Esophagus mucosa (tissue), 1 donor: ENCODE measurements at places on chromosomes 2 and 18. TPM values are rescaled to one million over a fixed set of nuclear protein-coding genes. Genes with fewer than 3 reads are reported as not detected.

Gene LYPD6
- total RNA-seq = 0.96 TPM

Gene BMP10
- total RNA-seq = not detected

Gene CD28
- total RNA-seq = 0.28 TPM

Gene EMILIN2
- 1.4 TPM for total RNA-seq

Gene SPATS2L
- total RNA-seq = 51.0 TPM

Gene SPP2
- not detected for total RNA-seq

Gene EVA1A
- total RNA-seq = 0.56 TPM

Gene WDR12
- 39.6 TPM for total RNA-seq

Gene GPR35
- total RNA-seq = 0.24 TPM

Gene WNT6
- total RNA-seq = not detected

Gene HOXD8
- 0.88 TPM for total RNA-seq

Gene GPR75
- total RNA-seq = 1.5 TPM
